Activated CD8-positive, alpha-beta T cell treated with anti-CD3 and anti-CD28 coated beads, Interleukin-2, amount 10 ng/mL, durations not matched to agents 7 days and 5 days (primary cell): ENCODE measurements at places on chromosomes 1 and 21. TPM values are rescaled to one million over a fixed set of nuclear protein-coding genes. Genes with fewer than 3 reads are reported as not detected.

GRCh38 chr1:234614081-234614489 lies 4.1 kb upstream of the IRF2BP2 start:
- peaks cover 41% of the 10 kb centered on the region for H3K4me1 ChIP-seq
- no peak overlapping the region for H3K4me3 ChIP-seq
- H3K27me3 ChIP-seq = no peaks in the 10 kb centered on the region
- peaks cover 2% of the 10 kb centered on the region for H3K36me3 ChIP-seq
- DNase-seq = no peak
- H3K27ac ChIP-seq = no peak overlapping the region

- no peak overlapping the region for H3K4me3 ChIP-seq
- no peaks in the 10 kb centered on the region for H3K36me3 ChIP-seq
- H3K27me3 ChIP-seq = no peaks in the 10 kb centered on the region
- DNase-seq = no peak
- no peaks in the 10 kb centered on the region for H3K4me1 ChIP-seq
Observed at GRCh38 chr1:238898856-238899255, 487.5 kb upstream of the CHRM3 start.

COL11A1 gene
- not detected for total RNA-seq

DNA sequence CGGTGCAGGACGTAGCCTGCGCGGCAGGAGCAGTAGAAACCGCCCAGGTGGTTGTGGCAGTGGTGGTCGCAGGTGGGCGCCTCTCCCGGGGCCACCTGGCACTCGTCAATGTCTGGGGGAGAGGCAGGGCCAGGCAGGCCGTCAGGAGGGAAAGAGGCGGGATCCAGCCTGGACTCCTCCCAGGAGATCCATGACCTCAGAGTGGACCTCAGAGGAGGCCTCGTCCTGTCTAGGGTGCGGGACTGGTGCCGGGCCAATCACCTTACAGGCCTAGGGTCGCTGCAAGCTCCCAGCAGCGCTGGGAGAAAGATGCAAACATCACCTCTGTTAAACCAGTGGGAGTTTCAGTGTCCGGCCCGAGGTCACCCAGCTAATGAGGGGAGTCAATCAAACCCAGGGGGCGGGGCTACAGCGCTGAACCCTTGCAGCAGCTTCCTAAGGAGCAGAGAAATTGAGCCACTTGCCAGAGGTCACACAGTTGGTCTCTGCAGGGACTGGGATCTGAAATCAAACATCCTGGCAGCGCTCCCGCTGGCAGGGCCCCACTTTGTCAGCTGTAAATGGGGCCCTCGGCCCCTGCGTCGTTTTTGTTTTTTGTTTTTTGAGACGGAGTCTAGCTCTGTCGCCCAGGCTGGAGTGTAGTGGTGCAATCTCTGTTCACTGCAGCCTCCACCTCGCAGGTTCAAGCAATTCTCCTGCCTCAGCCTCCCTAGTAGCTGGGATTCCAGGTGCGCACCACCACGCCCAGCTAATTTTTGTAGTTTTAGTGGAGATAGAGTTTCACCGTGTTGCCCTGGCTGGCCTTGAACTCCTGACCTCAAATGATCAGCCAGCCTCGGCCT lies 1.4 kb downstream of the MASP2 start:
- H3K4me3 ChIP-seq = no peak overlapping the region
- no peak for DNase-seq
- H3K27me3 ChIP-seq = no peaks in the 10 kb centered on the region
- H3K36me3 ChIP-seq = no peaks in the 10 kb centered on the region
- no peaks in the 10 kb centered on the region for H3K4me1 ChIP-seq
- no peak overlapping the region for H3K27ac ChIP-seq

TP73 gene
- 1.4 TPM for total RNA-seq

GRCh38 chr1:39754906-39755504 lies 16.1 kb downstream of the OXCT2 start:
- no peaks in the 10 kb centered on the region for H3K27me3 ChIP-seq
- peaks cover 53% of the 10 kb centered on the region for H3K36me3 ChIP-seq
- no peak for DNase-seq

FCGR3A gene
- 0.50 TPM for total RNA-seq

DNA sequence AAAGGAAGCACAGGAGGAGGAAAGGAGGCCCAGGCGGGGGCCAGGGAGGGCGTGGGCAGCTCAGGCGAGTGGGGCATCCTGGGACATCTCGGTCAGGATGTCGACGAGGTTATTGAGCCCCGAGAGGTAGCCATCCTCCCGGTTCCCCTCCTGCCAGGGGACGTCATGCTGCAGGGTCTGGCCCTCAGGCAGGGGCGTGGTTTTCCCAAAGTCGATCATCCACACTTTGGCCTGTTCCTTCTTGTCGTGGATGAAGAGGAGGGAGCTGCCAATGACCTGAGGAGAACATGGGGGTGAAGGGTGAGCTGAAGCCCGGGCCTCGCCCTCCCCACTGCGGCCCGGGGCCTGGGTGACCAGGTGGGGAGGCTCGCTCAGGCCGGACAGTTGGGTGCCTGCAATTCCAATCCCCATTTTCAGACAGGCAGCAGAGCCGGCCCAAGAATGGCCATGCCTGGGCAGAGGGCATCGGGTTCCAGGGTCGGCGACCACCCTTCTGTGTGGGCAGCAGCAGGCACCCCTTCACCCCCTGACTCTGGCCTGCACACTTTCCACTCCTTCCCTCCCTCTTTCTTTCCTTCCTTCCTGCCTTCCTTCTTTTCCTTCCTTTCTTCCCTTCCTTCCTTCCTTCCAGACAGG lies 86.2 kb downstream of the STUM start:
- H3K36me3 ChIP-seq = peaks cover 35% of the 10 kb centered on the region
- H3K27me3 ChIP-seq = no peaks in the 10 kb centered on the region
- H3K27ac ChIP-seq = peak overlapping the region; percentile 84
- no peak for DNase-seq

DNA sequence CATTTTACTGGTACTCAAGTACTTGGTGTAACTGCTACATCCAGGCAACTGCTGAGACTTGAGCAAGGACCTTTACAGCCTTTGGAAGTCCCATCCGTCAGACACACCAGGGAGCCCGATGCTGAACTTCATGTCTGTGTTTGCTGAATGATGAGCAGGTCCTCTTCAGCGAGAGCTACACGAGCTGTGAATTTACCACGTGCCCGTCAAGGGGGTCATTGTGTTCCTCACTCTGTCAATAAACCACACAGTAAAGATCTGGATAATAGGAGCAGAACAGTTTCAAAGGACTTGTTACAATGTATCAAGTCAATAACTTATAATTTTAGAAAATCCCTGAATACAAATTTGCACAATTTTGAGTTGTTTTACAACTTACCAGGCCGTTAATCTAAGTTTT lies 427.2 kb downstream of the KIF26B start:
- DNase-seq = no peak
- no peaks in the 10 kb centered on the region for H3K36me3 ChIP-seq
- H3K27ac ChIP-seq = no peak overlapping the region
- H3K4me3 ChIP-seq = no peak overlapping the region
- no peaks in the 10 kb centered on the region for H3K4me1 ChIP-seq
- no peaks in the 10 kb centered on the region for H3K27me3 ChIP-seq

GRCh38 chr1:193614817-193615216 lies 428.4 kb upstream of the B3GALT2 start:
- H3K27me3 ChIP-seq = no peaks in the 10 kb centered on the region

GRCh38 chr1:26195805-26196204 lies 5.4 kb downstream of the CATSPER4 start:
- no peaks in the 10 kb centered on the region for H3K36me3 ChIP-seq
- H3K4me3 ChIP-seq = no peak overlapping the region
- H3K27me3 ChIP-seq = peaks cover 6% of the 10 kb centered on the region
- peaks cover 11% of the 10 kb centered on the region for H3K4me1 ChIP-seq
- DNase-seq = no peak

OR10K2 gene
- not detected for total RNA-seq

- no peak overlapping the region for H3K27ac ChIP-seq
- no peak overlapping the region for H3K4me3 ChIP-seq
- H3K36me3 ChIP-seq = no peaks in the 10 kb centered on the region
Observed at GRCh38 chr1:31095298-31095981, 29.9 kb upstream of the PUM1 start.

ADAMTS5 gene
- total RNA-seq = not detected

DNA sequence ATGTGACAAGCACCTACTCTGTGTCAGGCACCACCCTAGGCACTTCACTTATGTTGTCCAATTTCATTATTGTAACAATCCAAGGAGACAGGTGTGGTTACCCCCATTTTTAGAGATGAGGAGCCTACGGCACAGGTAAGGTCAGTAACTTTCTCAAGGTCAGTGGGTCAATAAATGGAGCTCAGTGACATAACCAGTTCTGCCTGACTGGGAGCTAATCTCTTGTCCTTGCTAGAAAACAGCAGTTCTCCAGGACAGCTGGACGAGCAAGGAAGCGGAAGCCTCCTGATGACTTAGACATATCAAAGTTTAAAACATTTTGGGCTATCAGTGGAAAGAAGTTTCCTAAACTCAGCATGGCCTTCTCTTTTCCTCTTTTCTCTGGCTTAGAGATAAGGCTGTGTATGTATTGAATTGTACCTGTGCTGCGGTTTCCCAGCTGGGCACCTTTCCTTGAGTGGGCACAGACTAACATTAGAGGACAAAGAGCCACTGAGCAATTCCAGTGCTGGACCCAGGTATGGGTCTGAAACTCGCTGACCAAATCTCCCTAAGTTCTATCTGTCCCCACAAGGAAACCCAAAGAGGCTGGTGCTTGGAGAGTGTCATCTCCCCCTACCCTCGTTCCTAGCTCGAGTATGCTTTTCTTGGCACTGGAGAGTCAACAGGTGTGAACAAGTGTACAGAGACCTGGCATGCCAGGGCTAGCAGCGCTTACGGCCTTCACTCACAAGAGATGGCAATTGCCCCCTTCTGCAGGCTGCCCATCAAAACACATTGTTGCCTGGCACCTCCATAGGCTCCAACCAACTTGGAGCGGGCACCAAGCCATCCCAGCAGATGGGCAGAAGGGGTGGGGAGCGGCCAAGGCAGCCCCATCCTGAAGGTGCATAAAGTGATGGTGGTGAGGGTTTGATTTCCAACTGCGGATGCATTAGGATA lies 456.1 kb upstream of the PROX1 start:
- no peaks in the 10 kb centered on the region for H3K36me3 ChIP-seq
- no peak overlapping the region for H3K27ac ChIP-seq
- no peak overlapping the region for H3K4me3 ChIP-seq
- no peak for DNase-seq

PGLYRP3 gene
- not detected for total RNA-seq

GRCh38 chr1:87644579-87645190 lies 316.0 kb downstream of the LMO4 start:
- H3K4me1 ChIP-seq = no peaks in the 10 kb centered on the region
- no peak overlapping the region for H3K27ac ChIP-seq
- H3K36me3 ChIP-seq = no peaks in the 10 kb centered on the region
- DNase-seq = no peak
- no peaks in the 10 kb centered on the region for H3K27me3 ChIP-seq

DNA sequence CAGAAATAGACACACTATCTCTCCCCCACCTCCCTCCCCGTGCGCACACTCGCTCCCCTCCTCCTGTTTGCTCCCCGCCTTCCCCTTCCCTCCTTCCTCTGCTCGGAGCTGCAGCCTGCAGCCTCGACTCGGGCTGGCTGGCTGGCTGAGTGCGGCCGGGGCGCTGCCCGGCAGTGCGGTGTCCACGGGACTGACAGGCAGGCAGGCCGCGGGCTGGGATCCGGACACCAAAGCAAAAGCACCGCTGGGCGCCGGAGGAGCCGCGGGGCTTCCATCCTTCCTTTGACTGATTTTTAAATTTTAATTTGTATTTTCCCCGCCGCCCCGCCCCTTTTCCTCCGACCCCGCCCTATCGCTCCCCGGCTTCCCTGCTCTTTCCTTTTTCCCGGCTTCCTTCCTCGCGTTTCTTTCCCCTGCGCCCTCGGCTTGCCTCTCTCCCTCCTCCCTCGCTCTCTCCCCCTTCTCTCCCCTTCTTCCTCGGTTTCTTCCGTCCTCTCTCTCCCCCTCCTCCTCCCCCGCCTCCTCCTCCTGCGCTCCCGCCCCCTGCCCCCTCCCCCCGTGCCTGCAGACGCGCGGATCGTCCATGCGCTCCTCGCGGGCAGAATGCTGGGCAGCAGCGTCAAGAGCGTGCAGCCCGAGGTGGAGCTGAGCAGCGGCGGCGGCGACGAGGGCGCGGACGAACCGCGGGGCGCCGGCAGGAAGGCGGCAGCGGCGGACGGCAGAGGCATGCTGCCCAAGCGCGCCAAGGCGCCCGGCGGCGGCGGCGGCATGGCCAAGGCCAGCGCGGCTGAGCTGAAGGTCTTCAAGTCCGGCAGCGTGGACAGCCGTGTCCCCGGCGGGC lies 109.4 kb downstream of the NAV1 start:
- no peaks in the 10 kb centered on the region for H3K4me1 ChIP-seq
- peaks cover 45% of the 10 kb centered on the region for H3K27me3 ChIP-seq

KRTAP19-1 gene
- total RNA-seq = not detected

DNA sequence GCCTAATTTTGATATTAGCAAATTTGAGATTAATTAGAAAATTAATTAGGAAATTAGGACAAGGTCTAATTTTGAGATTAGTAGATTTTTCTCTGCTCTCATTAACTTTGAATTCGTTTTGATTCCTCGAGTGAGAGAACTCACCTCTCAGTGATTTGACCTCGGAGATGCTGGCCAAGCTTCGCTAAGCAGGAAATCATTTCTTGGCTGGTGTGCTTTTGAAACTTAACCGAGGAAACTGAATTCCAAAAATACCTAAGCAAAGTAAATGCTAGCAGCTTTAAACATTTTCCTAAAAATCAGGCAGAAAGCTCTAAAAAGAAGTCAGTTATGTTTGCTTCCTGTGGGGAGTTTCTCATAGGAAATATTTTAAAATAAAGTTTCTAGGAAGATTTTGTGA lies 34.9 kb downstream of the CDC14A start:
- peak overlapping the region; percentile 78 for H3K27ac ChIP-seq
- peak overlapping the region; percentile 66 for H3K4me3 ChIP-seq
- peaks cover 29% of the 10 kb centered on the region for H3K36me3 ChIP-seq
- H3K27me3 ChIP-seq = no peaks in the 10 kb centered on the region
- H3K4me1 ChIP-seq = peaks cover 68% of the 10 kb centered on the region

DNA sequence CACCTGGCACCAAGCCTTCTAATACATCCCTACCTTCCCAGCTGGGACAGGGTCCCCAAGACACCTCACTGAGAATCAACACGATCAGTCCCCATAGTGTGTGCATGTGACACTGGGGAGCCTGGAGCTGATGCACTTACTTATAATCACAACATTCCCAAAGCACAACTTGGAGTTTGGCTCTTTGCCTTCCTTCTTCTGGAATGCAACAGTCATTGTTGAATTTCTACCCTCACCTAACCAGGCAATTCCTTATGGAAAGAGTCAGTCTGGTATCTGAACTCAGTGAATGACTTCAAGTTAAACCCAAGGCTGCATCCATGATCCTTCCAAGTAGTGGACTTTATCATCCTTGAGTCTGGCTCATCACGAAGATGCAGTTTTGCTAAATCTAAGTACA lies 86.1 kb downstream of the DSCAM start:
- no peaks in the 10 kb centered on the region for H3K36me3 ChIP-seq
- no peak overlapping the region for H3K4me3 ChIP-seq
- H3K27ac ChIP-seq = no peak overlapping the region
- no peaks in the 10 kb centered on the region for H3K27me3 ChIP-seq
- no peaks in the 10 kb centered on the region for H3K4me1 ChIP-seq

GRCh38 chr1:66916320-66916719 lies 8.3 kb downstream of the DNAI4 start:
- H3K36me3 ChIP-seq = peaks cover 13% of the 10 kb centered on the region
- no peak overlapping the region for H3K27ac ChIP-seq
- no peaks in the 10 kb centered on the region for H3K4me1 ChIP-seq

KCNE2 gene
- total RNA-seq = not detected
